ENCODE measurements at places on chromosomes 2 and 18.

- DNase-seq: no peak
These were observed 141.6 kb upstream of the MSH6 start for GRCh38 chr2:47641366-47641765.

GRCh38 chr2:120653046-120653445, 82.6 kb upstream of the GLI2 start:
- no peak for DNase-seq

DNA sequence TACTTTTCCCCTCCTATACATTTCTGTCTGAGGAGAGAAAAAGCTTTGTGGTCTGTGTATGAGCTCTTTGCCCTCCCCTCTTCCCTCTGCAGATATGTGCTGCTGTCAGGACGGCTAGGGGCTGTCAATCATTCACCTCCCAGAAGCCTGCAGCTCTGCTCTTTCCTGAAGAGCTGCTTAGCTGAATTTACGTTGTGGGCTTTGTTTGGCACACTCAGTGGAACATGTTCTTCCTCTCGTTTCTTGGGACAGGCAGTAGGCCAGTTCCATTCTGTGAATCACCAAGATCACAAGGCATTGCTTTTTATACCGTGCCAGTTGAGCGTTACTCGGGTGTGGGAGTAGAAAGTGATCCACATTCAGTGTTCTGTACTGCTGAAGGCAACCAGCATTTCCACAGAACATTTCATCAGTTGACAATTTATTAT, 136.7 kb downstream of the LAMA3 start:
- DNase-seq: no peak

DNA sequence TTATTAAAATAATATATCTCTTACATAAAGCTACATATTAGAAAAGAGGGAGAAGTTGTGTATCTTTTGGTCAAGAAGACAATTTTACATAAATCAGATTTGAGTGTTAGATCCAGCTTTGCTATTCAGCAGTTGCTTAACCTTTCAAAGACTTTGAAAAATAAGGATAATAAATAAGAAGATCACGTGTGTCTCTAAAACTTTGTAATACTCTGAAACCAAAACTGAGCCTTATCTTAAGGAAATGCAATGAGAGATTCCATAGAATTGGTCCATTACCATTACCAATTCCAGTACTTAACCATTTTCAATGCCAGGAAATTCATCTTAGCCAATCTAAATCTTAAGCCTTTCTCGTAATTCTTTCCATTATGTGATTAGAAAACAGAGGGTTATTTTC, 89.2 kb upstream of the COL5A2 start:
- no peak for DNase-seq

DNA sequence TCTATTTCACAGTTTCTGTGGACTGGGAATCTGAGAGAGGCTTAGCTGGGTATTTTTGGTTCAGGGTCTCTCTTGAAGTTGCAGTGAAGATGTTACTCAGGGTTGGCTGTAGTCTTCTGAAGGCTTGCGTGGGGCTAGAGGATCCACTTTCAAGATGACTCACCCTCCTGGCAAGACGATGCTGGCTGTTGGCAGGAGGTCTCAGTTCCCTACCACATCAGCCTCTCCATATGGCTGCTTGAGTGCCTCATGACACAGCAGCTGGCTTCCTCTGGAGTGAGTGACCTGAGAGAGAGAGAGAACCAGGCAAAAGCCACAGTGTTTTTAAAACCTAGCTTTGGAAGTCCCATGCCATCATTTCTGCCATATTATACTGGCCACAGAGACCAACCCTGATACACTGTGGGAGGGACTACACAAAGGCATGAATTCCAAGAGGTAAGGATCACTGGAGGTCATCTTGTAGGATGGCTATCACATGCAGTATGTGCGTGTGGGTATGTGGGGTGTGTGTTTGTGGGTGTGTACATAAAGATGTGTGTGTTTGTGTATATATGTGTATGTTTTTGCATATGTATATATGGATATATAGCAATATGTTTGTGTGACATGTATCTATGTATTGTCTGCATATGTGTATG, 25.1 kb downstream of the DNPEP start:
- DNase-seq: no peak

DNA sequence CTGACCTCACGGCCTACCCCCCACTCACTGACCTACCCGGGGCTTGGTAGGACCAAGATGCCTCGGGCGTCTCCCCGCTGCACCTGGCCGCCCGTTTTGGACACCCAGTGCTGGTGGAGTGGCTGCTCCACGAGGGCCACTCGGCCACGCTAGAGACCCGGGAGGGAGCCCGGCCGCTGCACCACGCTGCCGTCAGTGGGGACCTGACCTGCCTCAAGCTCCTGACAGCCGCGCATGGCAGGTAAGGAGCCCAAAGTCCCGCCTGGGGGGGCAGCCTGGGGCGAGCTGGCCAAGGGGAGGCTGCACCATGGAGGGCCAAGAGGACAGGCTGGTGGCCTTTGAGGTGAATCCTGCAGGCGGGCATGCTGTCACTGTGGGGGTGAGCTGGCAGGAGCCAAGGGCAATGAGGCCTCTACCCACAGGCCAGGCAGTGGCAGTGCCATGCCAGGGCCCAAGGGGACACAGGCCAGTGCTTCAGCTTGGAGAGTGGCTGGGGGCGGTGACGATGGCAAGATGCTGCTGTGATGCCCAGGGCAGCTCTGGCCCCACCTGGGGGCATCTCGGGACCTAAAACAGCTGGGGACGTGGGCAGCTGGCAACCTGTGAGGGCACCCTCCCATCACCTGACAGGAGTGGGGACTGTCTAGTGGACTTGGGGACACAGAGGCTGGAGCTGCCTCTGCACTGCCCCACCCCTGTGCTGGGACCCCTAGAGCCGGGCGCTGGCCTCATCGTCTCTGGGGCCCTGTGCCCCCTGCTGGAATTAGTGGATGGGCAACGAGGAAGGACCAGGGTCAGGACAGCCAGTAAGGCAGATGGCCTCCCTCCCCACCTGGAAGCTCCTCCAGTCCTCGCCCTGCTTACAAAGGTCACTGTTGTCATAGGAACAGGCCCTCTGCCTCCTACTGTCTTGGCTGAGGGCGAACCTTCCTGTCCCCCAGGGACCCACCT, 2.0 kb downstream of the ESPNL start:
- no peak for DNase-seq

- no peak for DNase-seq
These were observed 255.7 kb downstream of the HNMT start for GRCh38 chr2:138219961-138220360.

GRCh38 chr2:26986576-26986975, 16.1 kb downstream of the MAPRE3 start:
- DNase-seq: no peak

- peak; percentile 87 for DNase-seq
These were observed at the start of gene SLC35F5 for GRCh38 chr2:113756355-113757137. Gene SLC35F5, minus strand, starts transcription at chr2:113756642. Its CDS starts 233 bp downstream, at chr2:113756409.

DNA sequence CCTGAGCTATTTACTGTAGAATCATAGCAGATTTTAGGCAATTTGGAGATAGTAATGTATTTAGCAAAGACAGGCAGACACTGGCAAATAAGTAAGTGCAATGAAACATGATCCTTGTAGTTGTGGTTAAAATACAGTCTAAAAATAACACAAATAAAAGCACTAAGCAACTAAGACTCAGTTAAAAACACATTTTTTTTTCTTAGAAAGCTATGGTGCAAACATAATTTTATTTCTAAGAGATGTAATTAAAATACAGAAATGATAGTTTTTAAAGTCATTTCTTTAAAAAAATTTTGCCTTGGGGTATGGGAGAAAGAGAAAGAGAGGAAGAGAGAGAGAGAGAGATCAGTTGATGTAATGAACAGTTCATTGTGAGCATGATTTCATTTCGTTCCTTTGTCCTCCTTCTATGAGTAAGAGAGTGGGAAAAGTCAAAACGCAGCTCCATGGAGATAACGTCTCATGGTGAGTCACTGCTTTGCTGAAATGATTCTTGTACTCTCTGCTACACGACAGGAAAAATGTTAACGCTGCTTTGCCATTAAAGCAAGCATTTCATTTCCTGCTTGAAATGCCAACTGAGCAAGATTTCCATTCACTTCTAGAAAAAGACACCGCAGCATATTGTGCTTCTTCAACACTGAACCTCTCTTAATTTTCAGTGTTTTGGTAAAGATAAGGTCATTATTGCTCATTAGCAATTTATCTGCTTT, 61.3 kb upstream of the PGAP1 start:
- peak; percentile 90 for DNase-seq

- DNase-seq: no peak
These were observed 8.7 kb downstream of the PIKFYVE start for GRCh38 chr2:208274748-208275147.

DNA sequence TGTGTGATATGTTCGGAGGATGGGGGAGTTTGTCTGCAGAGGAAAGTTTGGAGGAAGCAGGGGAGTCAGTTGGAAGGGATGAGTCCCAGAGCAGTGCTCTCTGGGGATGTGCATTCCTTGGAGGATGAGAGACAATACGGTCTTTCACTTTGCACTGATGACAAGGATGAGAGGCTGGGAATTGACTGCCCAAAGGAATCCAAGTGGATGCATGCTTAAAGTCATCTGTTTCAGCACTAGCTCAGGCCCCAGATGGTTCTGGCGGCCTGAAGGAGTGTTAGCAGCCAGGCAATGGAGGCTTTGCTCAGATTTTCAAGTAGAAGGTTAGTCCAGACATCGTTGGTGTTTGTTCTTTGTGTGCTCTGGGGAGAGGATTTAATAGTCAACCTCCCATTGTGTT, 100.2 kb downstream of the CRIM1 start:
- no peak for DNase-seq

- DNase-seq: no peak
These were observed 74.8 kb upstream of the ADAM23 start for GRCh38 chr2:206368484-206368883.

DNA sequence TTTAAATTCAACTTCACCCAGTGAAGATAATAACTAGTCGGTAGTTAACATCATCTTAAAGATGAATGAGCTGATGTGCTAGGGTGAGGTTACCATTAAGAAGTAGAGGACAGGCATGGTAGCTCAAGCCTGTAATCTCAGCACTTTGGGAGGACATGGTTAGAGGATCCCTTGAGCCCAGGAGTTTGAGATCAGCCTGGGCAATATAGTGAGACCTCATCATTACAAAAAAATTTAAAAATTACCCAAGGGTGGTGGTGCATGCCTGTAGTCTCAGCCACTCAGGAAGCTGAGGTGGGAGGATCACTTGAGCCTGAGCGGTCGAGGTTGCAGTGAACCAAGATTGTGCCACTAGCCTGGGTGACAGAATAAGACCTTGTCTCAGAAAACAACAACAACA, 4.7 kb downstream of the GALNT5 start:
- DNase-seq: no peak

GRCh38 chr2:71878626-71879508, 268.8 kb downstream of the CYP26B1 start:
- DNase-seq: no peak

DNA sequence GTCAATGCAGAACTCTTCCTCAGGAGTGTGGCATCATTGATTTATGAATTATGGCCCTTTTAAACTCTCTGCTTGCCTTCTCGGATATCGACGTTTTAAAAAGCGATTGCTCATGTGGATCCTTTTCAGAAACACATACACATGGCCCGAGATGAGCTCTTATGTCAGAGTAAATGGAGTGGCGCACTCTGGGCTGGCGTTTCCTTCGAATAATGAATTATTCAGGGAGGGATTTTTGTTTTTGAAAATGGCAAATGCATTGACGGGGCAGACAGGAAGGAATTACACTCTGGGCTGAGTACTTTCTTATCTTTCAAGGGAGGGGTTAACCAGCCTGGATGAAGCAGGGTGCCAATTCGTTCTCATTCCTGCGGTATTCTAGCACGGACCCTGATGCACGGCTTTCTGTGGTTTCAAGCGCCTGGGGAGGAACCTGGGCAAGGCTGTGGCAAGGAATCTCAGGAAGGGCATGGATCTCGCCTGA, 142.7 kb downstream of the PRKCE start:
- no peak for DNase-seq

DNA sequence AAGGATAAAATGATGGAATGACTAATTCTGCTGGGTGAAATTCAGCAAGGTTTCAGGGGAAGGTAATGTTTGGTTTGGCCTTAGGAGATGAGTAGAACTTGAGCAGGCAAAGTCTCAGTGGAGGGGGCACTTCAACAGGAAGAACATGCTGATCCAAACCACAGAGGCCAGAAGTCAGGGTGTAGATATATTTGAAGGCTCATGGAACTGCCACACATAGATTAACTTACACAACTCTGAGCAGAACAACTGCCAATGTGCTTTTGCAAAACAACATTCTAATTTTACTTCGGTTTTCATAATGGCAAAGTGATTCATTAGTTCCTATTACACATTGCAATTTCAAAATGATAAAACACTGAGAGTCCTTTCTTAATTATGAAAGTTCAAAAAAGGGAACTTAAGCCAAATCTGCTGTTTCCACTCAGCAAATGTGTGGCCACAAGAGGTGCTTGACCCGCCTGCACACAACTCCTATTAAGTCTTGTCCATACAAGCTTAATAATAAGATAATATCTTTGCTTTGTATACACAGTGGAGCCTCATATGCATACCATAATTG, 284.8 kb downstream of the MREG start:
- DNase-seq: no peak

- no peak for DNase-seq
These were observed 29.4 kb upstream of the FN1 start for GRCh38 chr2:215465256-215465655.

DNA sequence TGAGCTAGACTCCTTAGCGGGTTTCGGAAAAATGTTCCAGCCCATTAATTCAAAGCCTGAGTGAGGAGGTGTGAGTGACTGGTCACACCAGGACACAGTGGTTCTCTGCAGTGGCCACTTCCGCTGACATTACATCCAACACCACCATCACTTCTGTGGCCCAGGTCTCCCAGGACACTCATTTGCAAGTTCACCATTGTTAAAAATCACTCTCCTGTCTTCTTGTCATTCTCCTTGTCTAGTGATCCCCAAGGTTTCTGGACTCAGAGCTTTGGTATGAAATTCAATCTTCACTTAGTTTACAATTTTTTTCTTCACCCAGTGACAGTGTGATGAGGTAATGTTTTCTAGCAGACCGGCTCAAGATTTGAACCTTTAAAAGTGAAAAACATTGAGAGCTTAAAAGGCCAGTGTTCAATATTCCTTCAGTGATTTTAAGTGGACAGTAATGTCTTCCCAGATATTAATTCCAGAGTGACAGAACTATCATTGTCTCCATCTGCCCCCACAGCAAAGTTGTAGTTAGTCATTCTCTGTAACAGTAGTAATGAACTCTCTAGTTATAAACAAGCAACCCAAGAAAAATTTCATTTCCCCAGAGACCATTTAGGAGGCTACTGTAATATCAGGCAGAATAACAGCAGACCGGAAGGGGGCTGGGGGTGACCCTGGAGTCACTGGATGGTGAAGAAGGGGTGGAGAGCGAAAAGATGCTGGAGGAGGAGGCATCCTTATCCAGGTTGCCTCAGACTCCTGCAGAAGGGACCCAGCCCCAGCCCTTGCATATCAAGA, 164.9 kb downstream of the GFPT1 start:
- DNase-seq: no peak

DNA sequence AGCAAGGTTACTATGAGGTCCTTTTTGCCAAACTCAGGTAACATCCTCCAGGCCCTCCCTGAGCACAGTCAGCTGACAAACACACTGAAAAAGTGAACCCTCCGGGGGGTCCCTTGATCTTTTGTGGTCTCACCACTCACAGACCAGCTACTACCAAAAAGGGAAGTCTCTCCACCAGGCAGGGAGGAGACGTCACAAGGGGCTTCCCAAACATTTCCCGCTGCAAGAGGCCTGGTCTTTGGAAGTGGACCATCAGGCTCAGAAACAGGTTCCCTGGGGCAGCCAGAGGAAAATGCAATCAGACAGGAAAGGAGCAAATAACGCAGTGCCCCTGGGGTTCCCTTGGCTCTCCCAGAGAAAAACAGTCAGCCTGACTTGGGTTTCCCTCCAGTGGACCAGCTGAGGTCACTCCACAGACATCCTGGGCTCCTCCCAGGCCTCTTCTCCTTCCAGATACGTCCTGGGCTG, 38.7 kb upstream of the POMC start:
- no peak for DNase-seq

- peak; percentile 41 for DNase-seq
These were observed 138.1 kb downstream of the PTGR3 start for GRCh38 chr18:75070625-75071483.
